ENCODE measurements at places on chromosomes 12 and 14.

DNA sequence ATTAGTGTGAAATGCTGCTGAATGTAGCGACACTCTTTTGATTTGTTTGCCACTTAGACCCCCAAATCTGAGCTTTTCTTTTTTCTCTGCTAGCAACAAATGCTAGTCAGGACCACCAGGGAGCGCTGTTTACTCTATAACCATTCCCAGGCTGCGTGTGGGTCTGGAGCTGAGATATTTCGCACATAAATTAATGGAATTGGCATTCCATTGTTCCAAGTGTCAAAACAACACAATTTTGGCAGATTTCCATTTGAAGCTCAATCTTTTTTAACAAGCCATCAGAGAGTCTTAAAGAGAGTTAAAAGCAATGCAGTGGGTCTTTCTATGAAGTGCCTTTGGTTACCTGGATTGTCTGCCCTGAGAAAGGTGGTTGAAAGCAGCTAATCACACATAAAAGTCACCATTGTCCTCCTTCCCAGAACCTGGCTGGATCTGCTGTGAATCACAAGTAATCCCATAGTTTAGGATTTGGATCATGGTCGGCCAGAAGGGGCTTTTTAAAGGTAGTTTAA is 7.4 kb upstream of the TMEM132C start:
- no peak for DNase-seq

GRCh38 chr12:111406474-111407376 is 1.0 kb downstream of the SH2B3 start:
- DNase-seq = no peak

- no peak for DNase-seq
Observed at GRCh38 chr14:49250109-49250508, 336.1 kb downstream of the RPS29 start.

DNA sequence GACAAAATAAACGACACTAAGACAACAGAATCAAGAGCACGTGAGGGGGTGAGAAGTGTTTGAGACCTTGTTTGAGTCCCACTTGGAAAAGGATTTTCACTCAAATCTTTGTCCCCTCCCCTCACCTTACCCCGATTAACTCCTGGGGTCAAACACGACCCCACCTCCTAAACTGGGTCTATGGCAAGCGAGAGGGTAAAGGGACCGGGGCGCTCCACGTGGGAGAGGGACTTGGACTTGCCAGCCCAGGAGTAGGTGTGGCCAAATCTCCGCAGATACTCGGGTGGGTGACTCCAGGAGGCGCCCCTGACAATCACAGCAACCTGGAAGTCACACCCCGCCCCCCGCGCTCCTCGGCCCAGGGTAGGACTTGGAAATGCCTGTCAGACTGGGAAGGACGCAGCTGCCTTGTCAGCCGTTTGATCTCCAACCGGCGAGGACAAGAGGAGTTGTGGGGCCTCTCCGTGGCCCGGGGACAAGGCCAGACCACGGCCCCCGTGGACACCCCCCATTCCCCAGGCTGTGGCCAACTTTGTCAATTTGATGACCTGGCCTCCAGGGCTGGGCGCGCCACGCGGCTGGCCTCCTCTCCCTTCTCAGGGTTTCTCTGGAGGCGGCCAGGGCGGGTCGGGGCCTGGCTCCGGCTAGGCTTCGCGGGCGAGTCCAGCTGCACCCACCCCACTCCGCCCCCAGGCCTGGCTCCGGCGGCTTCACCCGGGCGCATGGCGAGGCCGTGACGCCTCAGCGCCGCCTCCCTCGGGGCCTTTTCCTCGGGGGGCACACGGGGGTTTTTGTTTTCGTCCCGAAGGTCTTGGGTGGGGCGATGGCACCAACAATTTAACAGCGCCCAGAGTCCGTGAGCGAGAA is 1.1 kb upstream of the BCL11B start:
- DNase-seq = no peak
